ENCODE measurements at places on chromosomes 11 and 22.

GRCh38 chr22:23102776-23103175 is 32.5 kb downstream of the GNAZ start:
- DNase-seq, result no peak

- DNase-seq, result peak; percentile 48
Observed at GRCh38 chr11:128021349-128022006, 565.9 kb downstream of the ETS1 start.

DNA sequence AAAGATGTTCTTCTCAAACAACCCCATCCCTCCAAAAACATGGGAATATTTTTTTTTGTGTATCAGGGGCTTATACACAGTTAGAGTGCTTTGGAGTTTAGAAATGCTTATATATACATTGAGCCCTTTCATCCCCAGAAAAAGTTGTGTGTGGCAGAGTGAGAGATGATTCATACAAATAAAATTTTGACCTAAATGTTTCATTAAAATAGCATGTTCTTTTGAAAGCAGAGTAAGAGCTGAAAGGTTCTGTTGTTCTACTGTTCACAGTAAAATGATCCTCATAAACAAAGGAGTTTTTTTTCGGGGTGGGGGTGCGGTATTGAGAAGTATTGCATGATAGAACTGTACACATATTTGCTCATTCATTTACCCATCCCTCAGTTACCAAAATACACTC is 512.4 kb downstream of the DLG2 start:
- no peak for DNase-seq

- DNase-seq, result no peak
Observed at GRCh38 chr22:32206774-32207758, 2.2 kb upstream of the RFPL2 start.

GRCh38 chr11:105466582-105467228 is 143.2 kb upstream of the GRIA4 start:
- DNase-seq, result no peak

- DNase-seq, result no peak
Observed at GRCh38 chr11:97990162-97990920, 1030.4 kb upstream of the CNTN5 start.

- DNase-seq, result no peak
Observed at GRCh38 chr11:57370251-57370650, 10.7 kb downstream of the PRG3 start.

- no peak for DNase-seq
Observed at GRCh38 chr11:72969894-72970335, 155.7 kb downstream of the ATG16L2 start.

- no peak for DNase-seq
Observed at GRCh38 chr11:83599066-83599465, 312.9 kb upstream of the CCDC90B start.

DNA sequence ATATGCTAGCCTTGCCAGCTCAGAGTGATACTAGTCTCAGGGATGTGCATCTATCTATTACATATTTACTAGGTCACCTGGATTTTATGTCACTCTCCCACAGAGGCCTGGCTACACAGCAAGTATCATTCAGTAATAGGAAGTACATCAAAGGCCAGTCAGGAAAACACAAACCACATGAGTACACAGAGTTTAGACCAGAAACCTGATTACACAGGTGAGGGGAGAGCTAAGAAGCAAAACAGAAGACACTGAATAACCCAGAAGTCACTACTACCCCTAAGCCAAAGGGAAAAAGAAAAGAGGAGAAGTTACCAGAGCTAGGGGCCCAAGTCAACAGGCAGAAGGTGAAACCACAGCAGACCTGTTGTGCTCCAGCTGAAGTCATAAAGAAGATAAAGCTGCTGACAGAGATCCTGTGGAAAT is 13.3 kb downstream of the LPXN start:
- DNase-seq, result no peak

- DNase-seq, result no peak
Observed at GRCh38 chr22:44019846-44020245, 4.3 kb upstream of the PARVB start.

GRCh38 chr11:75827562-75827961 is 12.6 kb downstream of the UVRAG start:
- DNase-seq, result no peak

GRCh38 chr11:35139722-35140282 is 831 bp downstream of the CD44 start:
- no peak for DNase-seq

DNA sequence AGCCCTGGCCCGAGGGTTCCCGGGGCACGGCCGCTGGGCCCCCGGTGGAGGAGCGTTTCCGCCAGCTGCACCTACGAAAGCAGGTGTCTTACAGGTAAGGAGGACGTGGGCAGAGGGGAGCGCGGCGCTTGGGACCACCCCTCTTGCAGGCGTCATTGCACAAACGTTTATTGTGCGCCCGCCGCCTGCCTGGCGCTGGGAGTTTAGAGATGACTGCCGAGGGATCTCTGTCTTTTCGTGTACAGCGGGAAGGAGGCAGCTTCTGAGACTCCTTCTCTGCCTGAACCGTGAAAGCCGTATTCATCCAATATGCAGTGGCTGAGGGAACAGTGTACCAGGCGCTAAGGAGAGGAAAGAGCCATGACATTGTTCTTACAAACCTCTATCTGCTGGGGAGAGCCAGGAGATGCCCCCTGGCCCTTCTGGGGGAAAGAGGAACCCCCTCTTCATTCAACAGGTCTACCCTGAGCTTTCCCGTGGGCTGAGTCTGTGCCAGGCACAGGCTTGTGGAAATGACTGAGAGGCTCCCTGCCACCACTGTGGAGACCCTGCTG is 13.8 kb upstream of the DGKZ start:
- DNase-seq, result no peak

GRCh38 chr11:22677153-22677903 is 10.9 kb downstream of the GAS2 start:
- no peak for DNase-seq

- DNase-seq, result no peak
Observed at GRCh38 chr22:27445881-27446280, 355.7 kb downstream of the MN1 start.

DNA sequence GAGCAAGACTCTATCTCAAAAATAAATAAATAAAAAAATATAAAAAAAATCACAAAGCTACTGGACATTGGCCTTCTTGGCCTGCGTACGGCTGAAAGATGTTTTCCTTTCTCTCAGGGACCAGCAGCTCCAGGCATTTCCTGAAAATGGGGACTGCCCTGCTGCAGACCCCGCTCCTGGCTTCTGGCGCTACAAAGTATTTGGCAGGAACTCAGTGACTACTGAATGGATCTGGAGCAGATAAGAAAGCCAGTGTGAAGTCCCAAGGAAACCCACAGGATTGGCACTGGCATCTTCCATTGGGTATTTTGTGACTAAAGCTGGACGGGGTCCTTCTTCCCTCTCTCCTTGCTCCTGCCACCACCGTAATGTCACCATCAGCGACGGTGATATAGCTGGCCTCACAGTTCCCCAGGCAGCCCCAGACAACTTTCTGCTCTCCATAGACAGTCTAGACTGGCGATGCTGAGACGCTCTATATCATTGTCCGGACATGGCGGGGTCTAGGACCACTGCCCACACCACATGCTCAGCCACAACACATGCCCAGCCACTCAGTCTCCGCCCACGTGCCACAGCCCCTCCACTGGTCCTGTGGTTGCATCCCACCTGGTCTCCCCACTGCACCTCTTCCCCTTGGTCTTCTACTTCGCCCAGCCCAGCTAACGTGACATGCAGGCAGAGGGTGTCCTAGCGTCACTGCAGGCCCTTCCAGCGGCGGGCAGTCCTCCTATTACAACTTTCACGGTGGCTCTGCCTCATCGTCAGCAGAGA is 22.7 kb upstream of the YPEL1 start:
- DNase-seq, result no peak

DNA sequence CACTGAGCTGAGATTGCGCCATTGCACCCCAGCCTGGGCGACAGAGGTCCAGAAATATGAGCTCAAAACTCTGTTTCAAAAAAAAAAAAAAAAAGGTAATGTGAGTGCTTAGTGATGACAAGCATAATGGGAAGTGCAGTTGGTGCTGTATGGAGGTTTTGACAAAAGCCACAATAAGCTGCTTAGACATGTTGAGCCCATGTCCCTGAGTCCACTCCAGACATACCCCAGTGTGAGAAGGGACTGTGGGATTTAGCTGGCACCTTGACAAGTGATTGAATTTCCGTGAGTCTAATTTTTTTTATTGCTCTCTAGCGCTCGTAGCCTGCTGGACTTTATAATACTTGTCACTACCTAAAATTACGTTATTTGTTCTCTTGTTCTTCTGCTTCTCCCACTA is 15.1 kb upstream of the LGR4 start:
- DNase-seq, result no peak

- DNase-seq, result no peak
Observed at GRCh38 chr22:41582694-41583093, 6.9 kb downstream of the PMM1 start.

DNA sequence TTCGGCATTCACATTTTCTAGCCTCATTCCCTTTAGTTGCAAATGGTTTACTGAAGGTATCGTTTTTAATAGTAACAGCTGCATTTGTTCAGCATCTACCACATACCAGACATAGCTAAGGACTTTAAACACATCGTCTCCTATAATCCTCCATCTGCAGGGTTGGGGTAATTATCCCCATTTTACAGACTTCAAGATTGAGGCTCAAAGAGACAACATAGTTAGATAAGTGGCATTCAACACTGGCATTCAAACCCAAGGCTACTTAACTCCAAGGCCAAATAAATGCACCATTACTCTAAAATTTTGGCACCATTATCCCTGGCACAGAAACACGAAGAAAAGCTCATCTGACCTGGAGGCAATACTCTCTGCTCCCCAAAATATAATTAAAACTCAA is 28.5 kb downstream of the SMCO4 start:
- no peak for DNase-seq

DNA sequence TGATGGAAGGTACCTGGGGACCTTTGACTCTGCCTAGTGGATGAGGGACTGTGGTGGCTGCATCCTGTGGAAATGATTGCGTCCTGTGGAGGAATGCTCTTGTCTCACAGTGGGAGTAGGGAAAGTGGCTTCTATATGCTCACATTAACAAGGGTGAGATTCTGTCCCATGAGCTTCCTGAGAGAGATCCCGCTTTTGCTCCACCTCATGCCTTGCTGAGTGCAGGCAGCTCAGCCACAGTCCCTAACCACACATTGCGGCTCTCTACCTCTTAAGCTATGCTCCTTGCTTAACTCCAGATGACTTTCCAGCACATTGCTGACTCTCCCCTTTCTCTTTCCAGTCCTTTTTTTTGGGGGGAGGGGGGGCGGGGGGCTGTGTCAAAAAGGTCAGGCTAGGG is 45.0 kb downstream of the TEAD1 start:
- no peak for DNase-seq

DNA sequence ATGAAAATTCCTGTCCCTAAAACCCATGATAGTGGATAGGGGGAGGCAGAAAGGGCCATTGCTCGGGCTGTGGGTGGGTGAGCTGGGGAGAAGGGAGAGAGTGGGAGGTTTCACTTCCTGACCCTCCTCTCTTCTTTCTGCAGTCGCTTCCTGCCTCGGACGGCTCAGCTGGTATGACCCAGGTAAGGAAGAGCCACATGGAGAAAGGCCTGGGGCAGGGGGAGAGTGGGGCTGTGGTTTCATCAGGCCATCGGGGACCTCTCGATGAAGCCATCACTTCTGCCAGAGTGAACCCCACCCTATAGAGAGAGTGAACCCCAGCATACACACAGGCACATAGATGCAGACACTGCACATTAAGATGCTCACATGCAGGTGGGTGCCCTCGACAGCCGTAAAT is 12.6 kb downstream of the CD5 start:
- DNase-seq, result no peak

DNA sequence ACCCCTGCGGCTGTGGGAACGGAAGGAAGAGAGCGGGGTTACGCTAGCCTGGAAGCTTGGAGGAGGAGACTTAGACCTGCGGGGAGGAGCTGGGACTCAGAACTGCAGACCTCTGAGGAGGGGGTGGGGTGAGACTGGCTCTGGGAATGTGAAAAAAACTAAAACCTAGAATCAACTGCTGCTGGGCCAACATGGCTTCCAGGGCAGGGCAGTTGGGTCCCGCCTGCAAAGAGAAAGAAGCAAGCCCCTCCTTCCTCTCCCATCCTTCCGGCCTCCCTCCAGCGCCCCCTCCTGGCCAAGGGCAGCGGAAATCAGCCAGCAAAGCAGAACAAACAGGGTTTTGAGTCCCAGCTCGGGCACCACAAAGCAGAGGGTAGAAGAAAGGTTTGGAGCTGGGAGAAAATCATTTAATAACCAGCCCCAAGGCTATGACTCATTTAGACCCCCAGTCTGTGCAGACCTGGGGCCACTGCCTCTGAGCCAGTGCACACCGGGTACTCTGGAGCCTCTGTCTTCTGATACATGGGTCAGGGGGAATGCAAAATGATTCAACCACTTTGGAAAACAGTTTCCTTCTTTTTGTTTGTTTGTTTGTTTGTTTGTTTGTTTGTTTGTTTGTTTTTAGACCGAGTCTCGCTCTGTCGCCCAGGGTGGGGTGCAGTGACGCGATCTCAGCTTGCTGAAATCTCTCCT is 7.3 kb upstream of the NCF4 start:
- DNase-seq, result peak; percentile 40

DNA sequence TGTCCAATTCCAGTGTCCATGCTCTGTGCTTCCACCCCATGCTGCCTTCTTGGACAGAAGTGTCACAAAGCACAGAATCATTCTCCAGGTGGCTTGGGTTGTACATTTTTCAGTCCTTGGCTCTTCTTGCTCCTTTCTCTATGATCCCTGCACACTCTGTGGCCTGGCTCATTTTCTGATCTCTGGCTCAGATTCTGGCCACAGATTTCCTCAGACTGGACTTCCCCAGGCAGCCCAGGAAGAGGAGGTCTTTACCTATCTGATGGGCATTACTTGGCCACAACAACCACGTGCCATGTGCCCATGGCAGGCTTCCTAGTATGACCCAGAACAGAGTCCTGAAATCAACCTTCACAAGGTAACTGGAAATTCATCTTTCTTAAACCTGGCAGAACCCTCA is 27.2 kb downstream of the SYTL2 start:
- DNase-seq, result no peak

DNA sequence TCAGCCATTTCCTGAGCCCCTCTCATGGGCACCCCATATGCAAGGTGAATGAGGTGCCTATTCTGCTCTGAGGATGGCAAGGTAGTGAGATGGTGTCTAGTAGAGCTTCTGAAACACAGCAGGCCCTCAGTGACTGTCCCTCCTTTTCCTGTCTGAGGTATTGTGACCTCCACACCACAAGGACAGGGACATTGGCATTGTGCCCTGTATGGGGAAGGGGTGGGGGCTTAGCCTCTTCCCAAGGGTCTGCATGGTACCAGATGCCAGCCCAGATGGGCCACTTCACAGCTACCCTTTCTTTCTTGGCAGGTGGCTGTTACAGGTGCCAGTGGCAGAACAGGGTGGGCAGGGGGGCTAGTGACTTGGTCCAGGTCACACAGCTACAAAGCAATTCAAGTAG is 78.8 kb downstream of the CABIN1 start:
- no peak for DNase-seq

GRCh38 chr11:131895865-131896264 is 525.5 kb downstream of the NTM start:
- no peak for DNase-seq

GRCh38 chr22:37742376-37743171 is 45.7 kb downstream of the TRIOBP start:
- no peak for DNase-seq

- DNase-seq, result no peak
Observed at GRCh38 chr11:59259867-59260475, 47.2 kb upstream of the MPEG1 start.

Measured in spinal cord (tissue), 10 donors.